ENCODE measurements at places on chromosomes 1 and 21. TPM values are rescaled to one million over a fixed set of nuclear protein-coding genes. Genes with fewer than 3 reads are reported as not detected.
A peak's percentile ranks its signal among the peaks of the same experiment; 100 is the strongest.

DNA sequence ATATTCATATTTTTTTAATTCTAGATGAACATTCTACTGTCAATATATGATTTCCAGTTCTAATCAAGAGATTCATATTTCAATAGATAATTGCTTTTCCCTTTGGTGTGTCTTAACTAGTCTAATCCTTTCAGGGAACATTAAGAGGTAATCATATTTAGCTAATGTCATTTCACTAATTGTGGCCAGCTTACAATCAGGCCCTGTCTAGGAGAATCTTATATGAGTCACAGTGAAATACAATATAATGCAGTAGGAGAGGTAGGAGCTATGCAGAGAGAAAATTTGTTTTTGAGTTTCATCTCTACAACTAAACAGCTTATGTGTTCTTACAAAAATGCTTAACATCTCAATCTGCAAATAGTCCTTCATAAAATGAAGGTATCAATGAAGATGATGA, 85.9 kb downstream of the DPYD start:
- no peak for DNase-seq

The NEGR1 gene
- total RNA-seq = not detected

The PERM1 gene
- total RNA-seq = not detected

DNA sequence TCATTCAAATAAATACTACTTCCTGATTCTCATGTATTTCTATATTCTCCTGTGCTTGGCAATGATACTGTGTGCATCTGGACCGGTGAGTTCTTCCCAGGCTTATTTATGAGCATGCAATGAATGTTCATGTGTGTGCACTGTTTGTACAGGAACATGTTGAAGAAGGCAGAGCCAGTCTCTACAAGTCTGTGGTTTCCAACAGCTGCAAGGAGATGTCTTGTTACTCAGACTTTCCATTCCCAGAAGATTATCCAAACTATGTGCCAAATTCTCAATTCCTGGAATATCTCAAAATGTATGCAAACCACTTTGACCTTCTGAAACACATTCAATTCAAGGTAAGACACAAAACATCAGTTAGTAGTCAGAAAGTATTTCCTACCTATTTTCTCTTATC, 19.1 kb downstream of the FMO1 start:
- DNase-seq = no peak

DNA sequence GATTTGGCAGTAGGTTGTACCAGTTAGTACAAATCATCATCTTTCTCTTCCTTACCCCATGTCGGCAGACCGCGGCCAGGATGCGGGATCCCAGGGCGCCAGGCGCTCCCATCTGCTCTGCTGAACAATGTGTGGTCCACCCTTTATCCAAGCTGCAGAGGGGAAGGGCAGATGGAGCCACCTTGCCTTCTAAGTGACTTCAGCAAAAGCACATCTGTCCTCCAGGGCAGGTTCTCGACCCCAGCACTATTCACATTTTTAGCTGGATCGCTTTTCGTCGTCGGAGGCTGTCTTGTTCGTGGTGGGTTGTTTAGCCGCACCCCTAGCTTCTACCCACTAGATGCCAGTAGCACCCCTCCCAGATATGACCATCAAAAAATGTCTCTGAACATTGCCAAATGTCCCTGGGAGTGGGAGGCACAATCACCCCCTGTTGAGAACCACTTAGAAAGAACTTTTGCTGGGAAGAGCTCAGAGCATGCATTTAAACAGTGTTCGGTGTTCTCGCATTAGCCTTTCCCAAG, 58.1 kb upstream of the SIM2 start:
- DNase-seq = no peak

- no peak for DNase-seq
Observed at GRCh38 chr1:222057162-222057561, 315.3 kb upstream of the DUSP10 start.

- no peak for DNase-seq
Observed at GRCh38 chr1:8382051-8382505, 64.2 kb downstream of the SLC45A1 start.

The ZNF670 gene
- total RNA-seq = 1.0 TPM

GRCh38 chr1:186957314-186957713, 128.6 kb downstream of the PLA2G4A start:
- DNase-seq = no peak

DNA sequence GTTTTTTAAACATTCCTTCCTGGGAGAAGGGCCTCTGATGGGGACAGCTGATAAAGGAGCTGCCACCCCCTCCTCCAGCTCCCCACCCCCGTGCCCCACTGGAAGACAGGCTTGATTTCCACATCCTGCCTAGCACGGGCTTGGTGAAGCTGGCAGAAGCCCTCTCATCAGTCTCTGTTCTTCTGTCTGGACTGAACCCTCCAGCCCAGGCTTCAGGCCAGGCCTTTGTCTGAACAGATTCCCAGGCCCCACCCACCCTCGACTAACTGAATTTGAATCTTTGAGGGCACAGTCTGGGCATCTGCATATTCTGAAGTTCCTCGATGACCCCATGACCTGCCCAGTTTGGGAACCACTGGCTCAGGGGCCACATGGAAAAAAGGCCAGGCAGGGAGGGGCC, 75.3 kb downstream of the CD58 start:
- no peak for DNase-seq

- no peak for DNase-seq
Observed at GRCh38 chr1:192350356-192350755, 33.6 kb downstream of the RGS21 start.

The MEX3A gene
- 0.06 TPM for total RNA-seq

- DNase-seq = no peak
Observed at GRCh38 chr1:170662561-170663403, 1.1 kb upstream of the PRRX1 start.

The ATPAF1 gene
- 44.2 TPM for total RNA-seq

DNA sequence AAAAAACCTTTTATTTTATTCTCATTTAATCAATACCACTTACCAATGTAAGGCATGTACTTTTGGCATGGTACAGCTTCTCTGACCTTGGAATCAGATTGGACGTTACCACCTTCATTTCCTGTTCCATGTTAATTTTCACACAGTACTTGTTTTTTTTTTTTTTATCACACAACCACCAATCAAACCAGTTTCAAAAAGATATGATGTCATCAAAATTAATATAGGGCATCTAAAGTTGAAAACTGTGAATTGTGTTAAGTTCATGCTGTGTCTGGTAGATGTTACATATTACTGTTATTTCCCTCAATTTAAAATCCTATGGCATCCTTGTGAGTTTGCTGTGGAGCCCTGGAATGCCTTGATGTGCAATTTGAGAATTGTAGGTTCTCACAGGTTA, 85.1 kb downstream of the NPHS2 start:
- DNase-seq = no peak

- no peak for DNase-seq
Observed at GRCh38 chr1:61282387-61282786, 200.0 kb downstream of the NFIA start.

The WLS gene
- not detected for total RNA-seq

DNA sequence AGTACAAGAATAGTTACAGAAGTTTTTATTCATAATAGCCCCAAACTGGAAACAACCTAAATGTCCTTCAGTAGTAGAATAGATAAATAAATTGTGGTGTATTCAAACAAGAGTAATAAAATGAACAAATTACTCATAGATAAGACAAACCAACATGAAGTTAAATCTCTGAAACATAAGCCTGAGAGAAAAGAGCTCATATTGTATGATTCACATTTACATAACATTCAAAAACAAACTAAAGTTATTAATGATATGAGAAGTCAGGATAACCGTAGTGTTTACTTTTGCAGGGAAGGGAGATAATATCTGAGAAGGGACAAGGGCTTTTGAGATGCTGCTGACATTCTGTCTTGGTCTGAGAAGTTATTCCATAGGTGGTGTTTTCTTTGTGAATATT, 13.5 kb downstream of the STPG1 start:
- DNase-seq = no peak

The HMGN2 gene
- 743 TPM for total RNA-seq

GRCh38 chr1:89719502-89720306, 86.8 kb downstream of the LRRC8C start:
- DNase-seq = no peak

DNA sequence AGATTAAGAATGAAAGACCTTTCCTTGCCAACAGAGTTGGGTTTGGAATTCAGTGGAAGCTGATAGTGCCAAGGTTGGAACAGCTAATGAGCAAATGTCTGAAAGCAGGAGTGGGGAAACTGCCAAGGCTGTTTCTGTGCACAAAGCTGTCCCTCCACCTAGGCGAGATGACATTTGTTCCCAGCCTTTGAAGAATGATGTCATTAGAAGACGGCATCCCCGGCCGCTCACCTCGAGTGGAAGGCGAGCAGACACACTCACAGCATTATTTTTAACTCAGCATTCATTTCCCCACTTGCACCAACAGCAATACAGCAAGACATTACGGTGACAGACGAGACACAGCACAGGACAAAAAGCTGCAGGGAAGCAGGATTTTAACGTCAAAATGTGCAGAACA, 463.9 kb downstream of the PCP4 start:
- no peak for DNase-seq

DNA sequence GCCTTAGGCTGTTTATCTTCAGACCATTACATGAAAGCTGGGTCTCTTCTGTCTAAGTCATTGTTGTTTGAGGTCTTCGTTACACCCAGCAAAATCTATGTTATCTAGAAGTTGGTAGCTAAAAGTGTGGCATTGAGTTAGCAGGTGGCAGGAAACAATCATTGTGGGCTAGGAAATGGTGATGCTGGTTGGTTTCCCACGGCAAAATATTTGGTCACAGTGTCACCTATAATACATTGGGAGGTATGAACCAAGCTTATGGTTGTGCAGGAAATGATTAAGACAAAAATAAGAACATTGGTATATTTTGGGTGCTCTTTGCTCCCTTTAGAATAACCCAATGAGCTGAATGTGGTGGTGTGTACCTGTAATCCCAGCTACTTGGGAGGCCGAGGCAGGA, 169.7 kb downstream of the TRIM33 start:
- DNase-seq = peak; percentile 83

DNA sequence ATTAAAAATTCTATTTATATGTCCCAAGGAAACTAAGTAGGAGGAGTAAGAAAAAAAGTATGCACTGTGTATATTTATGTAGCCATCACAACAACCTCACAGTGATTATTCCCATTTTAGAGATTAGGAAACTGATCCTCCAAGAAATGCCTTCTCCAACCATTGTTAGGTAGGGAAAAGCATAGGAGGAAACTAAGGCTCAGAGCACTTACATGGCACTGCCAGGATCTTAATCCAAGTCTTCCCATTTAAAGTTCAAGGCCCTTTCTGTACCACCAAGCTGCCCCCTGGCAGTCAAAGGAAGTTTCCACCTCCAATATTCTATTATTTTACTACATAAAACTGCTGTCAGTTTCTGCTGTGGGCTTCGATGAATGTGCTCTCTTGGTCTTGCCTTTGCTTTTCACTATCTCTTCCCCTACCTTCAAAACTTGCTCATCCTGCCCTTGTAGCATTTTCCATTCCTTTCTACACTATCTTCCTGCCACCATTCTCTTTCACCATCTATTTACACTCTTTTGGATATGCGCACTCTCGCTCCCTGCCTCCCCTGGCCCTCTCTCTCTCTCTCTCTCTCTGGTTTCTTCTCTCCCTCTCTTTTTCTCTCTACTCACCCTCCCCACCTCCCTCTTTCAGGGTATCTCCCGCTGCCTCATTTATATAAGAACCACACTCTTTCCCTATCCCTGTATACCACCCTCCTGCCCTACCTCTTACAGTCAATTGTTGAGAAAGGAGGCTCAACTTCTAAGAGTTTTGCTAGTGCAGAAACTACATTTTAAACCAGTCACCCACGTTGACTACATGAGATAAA, 34.0 kb downstream of the PUM1 start:
- no peak for DNase-seq

The TSPEAR gene
- not detected for total RNA-seq

GRCh38 chr1:19894218-19894617, 12.0 kb downstream of the OTUD3 start:
- DNase-seq = no peak

DNA sequence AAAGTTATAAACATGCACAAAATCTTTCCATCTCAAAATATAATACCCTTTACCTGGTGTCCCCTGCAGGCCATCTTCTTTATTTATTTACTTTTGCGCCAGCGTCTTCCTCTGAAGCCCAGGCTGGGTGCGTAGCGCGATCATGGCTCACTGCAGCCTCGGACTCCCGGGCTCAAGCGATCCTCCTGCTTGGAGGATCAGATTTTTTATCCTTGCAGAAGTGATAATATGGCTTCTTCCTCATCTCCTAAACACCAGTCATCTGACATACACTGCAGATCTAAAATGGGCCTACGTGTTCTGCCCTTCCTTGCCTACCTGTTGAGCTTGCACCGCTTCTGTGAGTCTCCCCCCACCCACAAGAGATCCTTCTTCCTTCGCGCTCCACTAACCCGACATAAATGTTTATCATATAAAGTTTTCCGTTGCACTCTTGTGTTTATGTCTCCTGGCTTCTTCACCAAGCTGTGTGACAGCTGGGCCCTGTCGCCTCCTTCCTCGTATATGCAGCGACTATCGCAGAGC, 506 bp upstream of the SRP9 start:
- no peak for DNase-seq

The ADGRB2 gene
- total RNA-seq = 1.3 TPM

DNA sequence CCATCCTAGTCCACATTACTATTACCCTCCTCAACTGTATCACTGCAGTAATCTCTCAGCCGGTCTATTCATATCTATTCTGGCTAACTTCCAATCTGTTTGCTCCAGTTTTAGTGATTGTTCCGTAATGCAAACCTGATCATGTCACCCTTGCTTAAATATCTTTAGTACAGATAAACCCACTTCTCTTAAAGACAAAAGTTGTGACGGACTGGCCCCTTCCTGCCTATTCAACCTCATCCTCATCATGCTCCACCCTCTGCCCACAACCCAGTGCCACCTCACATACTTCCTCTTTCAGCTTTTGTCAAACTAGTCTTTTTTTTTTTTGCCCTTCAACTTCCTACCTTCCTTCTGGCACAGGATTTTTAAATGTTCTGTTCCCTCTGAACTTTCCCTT, 2.8 kb upstream of the C1orf162 start:
- DNase-seq = peak; percentile 91

GRCh38 chr1:6495041-6495441, 3.6 kb upstream of the PLEKHG5 start:
- no peak for DNase-seq

GRCh38 chr1:44785029-44785380, 3.0 kb downstream of the BEST4 start:
- DNase-seq = no peak

DNA sequence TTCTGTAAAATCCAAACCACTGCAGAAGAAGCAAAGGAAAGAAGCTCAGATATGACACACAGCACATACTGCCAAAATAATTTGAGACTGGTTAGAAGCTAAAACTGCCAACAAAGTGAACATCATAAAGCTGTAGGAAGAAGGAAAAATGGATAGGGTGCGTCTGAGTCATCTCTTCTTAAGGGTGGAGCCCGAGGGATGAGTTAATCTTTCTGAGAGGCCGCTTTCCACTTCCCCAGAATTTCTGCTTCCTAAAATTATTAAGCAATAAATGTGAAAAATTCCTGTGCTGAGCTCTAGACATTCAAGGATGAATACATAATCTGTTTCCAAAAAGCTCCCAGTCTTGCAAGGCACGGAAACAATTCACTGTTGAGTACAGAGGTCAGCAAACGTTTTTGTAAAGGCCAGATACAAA, 20.1 kb downstream of the PPT1 start:
- no peak for DNase-seq

The PRR9 gene
- not detected for total RNA-seq

Data from activated CD8-positive, alpha-beta memory T cell treated with anti-CD3 and anti-CD28 coated beads, Interleukin-2, amount 10 ng/mL, durations not matched to agents 7 days and 5 days (primary cell).